Central memory CD4-positive, alpha-beta T cell (primary cell): ENCODE measurements at places on chromosomes 2 and 18.

DNA sequence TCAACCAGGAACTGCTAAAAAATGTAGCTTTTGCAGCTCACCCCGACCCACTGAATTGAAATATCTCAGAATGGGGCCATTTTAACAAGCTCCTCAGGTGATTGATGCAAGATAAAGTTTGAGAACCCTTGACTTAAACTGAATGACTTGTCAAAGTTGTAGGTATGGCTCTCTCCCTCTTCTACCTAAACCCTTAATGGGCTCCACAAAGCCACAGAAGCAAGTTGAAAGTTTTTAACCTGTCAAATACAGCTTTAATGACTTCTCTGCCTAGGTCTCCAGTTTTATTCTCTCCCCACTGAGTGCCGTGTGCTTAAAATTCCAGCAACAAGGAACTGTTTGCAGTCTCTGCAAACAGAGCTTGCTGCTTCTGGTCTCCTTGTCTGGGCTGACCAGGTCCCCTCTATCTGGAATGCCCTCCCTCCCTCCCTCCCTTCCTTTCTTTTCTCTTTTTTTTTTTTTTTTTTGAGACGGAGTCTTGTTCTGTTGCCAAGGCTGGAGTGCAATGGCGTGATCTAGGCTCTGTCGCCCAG is 19.7 kb upstream of the RNF125 start:
- DNase-seq = no peak

DNA sequence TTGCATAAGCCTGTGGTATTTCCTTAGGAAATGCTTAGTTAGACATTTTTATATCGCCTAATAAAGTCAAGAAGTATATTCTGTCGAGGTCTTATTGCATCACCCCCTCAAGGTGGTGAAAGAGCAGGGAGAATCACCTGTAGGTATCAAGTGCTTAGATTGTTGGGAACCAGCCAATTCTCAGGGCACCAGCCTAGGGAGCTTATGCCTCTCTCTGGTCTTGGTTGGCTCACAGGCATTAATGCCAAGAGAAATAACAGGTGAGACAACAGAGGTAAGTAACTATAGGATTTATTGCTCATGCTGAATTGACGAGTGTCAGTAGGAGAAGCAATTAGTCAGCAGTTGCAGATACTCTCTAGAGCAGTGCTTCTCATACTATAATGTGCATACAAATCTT is 663.3 kb upstream of the ZNF804A start:
- DNase-seq = no peak

- no peak for DNase-seq
Observed at GRCh38 chr2:238763471-238763995, 84.4 kb upstream of the TWIST2 start.

- no peak for DNase-seq
Observed at GRCh38 chr2:86064006-86064405, 41.7 kb downstream of the POLR1A start.

- no peak for DNase-seq
Observed at GRCh38 chr18:4016391-4017049, 438.6 kb downstream of the DLGAP1 start.

DNA sequence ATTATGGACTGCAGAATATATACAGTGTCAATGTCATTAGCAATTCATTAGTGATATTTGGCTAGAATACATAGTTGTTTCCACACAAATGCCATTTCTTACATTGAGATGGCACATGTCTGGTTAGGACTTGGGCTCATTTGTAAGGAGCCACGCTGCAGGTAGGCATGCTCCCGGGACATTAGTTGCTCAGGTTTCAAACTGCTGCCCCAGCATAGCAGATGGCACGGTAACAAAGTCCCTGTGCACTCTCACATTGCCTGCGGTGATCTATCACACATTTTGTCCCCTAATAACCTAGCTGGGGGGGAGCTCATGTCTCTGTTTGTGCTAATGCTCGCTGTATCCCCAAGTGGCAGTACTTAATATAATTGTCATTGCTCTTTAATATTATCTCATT is 185.1 kb downstream of the NEDD4L start:
- DNase-seq = no peak
